ENCODE measurements at places on chromosomes 2 and 18.

GRCh38 chr18:76801567-76802505 lies 20.5 kb upstream of the ZNF236 start:
- DNase-seq, result peak; percentile 77

GRCh38 chr2:20451761-20452499 lies 5.1 kb downstream of the RHOB start:
- DNase-seq, result no peak

GRCh38 chr2:216554286-216554685 lies 55.6 kb downstream of the RPL37A start:
- no peak for DNase-seq

- no peak for DNase-seq
Observed at GRCh38 chr2:146950911-146951310, 893.9 kb upstream of the ACVR2A start.

- no peak for DNase-seq
Observed at GRCh38 chr2:112827009-112827408, 9.6 kb downstream of the IL1B start.

DNA sequence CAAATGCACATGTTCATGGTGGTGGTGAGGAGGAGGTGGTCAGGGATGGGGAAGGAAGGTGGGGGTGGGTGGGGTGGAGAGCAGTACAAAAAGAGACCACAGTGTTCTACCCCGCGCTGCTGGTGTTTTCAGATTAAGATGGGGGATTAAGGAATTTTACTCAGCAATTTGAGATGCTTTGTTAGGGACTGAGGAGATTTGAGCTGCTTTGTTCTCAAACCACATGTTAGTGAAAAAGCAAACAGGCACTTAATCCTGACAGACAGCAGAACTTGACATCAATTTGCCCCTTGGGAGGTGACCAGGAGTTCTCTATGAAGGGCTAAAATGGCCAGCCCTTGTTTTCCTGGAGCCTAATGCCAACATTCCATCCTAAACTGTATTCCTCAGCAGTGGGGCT lies 244.5 kb downstream of the MEIS1 start:
- DNase-seq, result no peak

GRCh38 chr2:127275356-127275755 lies 18.6 kb downstream of the ERCC3 start:
- no peak for DNase-seq

DNA sequence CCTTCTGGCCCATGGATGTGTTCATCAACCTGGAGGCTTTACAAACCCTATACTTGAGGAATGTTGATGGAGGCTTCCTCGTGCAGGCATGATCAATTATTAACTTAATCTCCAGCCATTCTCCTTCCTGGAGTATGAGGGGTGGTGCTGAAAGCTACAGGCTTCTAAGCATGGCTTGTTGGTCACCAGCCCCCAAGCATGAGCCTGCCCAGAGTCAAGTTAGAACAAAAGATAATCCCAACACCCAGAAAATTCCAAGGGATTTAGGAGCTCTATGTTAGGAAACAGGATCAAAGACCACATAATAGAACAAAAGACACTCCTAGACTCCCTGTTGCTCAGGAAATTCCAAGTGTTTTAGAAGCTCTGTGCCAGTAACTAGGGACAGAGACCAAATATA lies 63.1 kb downstream of the FAM171B start:
- no peak for DNase-seq

DNA sequence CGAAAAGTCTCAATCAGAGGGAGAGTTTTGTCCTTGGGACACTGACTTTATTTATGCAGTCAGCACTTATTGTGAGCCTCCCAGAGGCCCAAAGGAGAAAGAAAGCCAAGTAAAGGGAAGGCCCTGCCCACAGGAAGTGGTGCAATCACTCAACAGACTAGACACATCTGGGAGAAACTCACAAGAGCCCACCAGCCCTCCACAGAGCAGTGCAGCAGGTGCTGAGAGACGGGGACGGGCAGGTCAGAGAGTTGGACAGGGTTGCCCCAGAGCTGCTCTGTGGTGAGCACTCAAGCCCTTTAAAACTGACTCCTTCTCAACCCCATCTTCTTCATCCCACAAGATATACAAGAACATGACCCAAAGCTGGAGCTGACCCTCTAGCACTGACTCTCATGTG lies 96.0 kb downstream of the TFCP2L1 start:
- DNase-seq, result no peak

- no peak for DNase-seq
Observed at GRCh38 chr2:19355014-19355405, 3.4 kb downstream of the OSR1 start.

- DNase-seq, result no peak
Observed at GRCh38 chr2:190815226-190815625, 65.4 kb upstream of the GLS start.

GRCh38 chr2:88329815-88330603 lies 122.5 kb downstream of the FOXI3 start:
- DNase-seq, result no peak

GRCh38 chr2:51722311-51722710 lies 690.4 kb upstream of the NRXN1 start:
- DNase-seq, result no peak

DNA sequence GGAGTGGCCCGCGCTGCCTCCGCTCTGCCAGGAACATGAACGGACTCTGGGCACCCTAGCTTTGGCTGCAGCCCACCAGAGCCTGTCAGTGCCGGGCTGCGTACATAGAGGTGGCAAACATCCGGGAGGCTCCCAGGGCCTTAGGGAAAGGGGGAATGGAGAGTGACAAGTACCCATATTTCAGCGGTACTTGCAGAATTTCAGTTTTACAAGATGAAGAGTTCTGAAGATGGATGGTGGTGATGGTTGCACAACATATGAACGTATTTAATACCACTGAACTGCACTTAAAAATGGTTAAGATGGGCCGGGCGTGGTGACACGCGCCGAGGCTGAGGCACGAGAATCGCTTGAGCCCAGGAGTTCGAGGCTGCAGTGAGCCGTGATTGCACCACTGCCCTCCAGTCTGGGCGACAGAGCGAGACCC lies 873 bp downstream of the MTHFD2 start:
- no peak for DNase-seq

- peak; percentile 94 for DNase-seq
Observed at GRCh38 chr2:120912101-120912985, 176.7 kb downstream of the GLI2 start.

GRCh38 chr18:27724362-27724761 lies 452.6 kb downstream of the CDH2 start:
- no peak for DNase-seq
